ENCODE measurements at places on chromosomes 5 and 9. TPM values are rescaled to one million over a fixed set of nuclear protein-coding genes. Genes with fewer than 3 reads are reported as not detected.

- DNase-seq: no peak
Measured at GRCh38 chr9:93598647-93599241, 22.4 kb downstream of the PHF2 start.

GRCh38 chr5:76163111-76163628 lies 80.0 kb downstream of the SV2C start:
- DNase-seq: no peak

GRCh38 chr9:75889977-75890471 lies 449 bp upstream of the PCSK5 start:
- peak; percentile 82 for DNase-seq

DNA sequence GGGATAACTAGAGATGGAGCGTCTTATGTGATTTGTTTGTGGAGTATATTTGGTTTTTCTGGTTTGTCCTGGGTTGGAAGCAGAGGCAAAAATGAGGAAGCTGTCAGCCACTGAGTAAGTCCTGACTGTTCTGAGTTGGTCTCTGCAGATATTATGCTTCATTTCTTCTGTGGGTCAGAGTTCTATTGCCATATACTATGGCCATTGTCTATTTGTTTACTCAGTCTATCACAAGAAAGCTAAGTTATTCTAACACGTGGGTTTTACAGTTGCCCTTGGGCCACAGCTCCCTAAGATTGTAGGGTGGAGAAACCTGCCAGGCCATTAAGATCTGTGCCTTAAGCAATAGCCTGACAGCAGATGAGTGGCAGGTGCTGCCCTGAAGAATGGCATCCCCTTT lies 3.0 kb upstream of the CTSV start:
- no peak for DNase-seq

TSSK1B gene
- not detected for total RNA-seq

ADCY2 gene
- total RNA-seq: 9.5 TPM

SAXO1 gene
- under 0.01 TPM for total RNA-seq

Measured in sigmoid colon (tissue), 7 donors.